ENCODE measurements at places on chromosomes 2 and 18. TPM values are rescaled to one million over a fixed set of nuclear protein-coding genes. Genes with fewer than 3 reads are reported as not detected.
A peak's percentile ranks its signal among the peaks of the same experiment; 100 is the strongest.

- H3K27ac ChIP-seq = no peak overlapping the region
- no peak overlapping the region for H3K4me3 ChIP-seq
- no peak for DNase-seq
- no peaks in the 10 kb centered on the region for H3K36me3 ChIP-seq
- H3K27me3 ChIP-seq = peaks cover 50% of the 10 kb centered on the region
- H3K4me1 ChIP-seq = peaks cover 4% of the 10 kb centered on the region
Observed at GRCh38 chr2:205929246-205929942, 156.6 kb downstream of the INO80D start.

- no peaks in the 10 kb centered on the region for H3K36me3 ChIP-seq
- no peaks in the 10 kb centered on the region for H3K27me3 ChIP-seq
- no peak for DNase-seq
- H3K27ac ChIP-seq = no peak overlapping the region
- H3K4me1 ChIP-seq = no peaks in the 10 kb centered on the region
Observed at GRCh38 chr2:59425247-59425646, 1128.2 kb downstream of the BCL11A start.

- H3K27me3 ChIP-seq = peaks cover 10% of the 10 kb centered on the region
- DNase-seq = no peak
Observed at GRCh38 chr2:215861607-215862350, 151.6 kb downstream of the MREG start.

- no peaks in the 10 kb centered on the region for H3K27me3 ChIP-seq
- DNase-seq = no peak
- no peaks in the 10 kb centered on the region for H3K4me1 ChIP-seq
- H3K4me3 ChIP-seq = no peak overlapping the region
Observed at GRCh38 chr2:16900405-16901025, 234.9 kb upstream of the CYRIA start.

The RAMP1 gene
- 3.9 TPM for total RNA-seq

DNA sequence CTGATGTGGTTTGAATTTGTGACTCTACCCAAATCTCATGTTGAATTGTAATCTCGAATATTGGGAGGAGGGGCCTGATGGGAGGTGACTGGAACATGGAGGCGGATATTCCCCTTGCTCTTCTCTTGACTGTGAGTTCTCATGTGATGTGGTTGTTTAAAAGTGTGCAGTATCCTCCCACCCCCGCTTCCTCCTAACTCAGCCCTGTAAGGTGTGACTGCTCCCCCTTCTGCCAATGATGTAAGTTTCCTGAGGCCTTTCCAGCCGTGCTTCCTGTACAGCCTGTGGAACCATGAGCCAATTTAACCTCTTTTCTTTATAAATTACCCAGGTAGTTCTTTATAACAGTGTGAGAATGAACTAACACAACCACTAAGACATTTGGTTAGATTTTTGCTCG is 458.4 kb downstream of the THSD7B start:
- H3K36me3 ChIP-seq = no peaks in the 10 kb centered on the region
- DNase-seq = no peak
- no peaks in the 10 kb centered on the region for H3K27me3 ChIP-seq
- no peak overlapping the region for H3K27ac ChIP-seq

DNA sequence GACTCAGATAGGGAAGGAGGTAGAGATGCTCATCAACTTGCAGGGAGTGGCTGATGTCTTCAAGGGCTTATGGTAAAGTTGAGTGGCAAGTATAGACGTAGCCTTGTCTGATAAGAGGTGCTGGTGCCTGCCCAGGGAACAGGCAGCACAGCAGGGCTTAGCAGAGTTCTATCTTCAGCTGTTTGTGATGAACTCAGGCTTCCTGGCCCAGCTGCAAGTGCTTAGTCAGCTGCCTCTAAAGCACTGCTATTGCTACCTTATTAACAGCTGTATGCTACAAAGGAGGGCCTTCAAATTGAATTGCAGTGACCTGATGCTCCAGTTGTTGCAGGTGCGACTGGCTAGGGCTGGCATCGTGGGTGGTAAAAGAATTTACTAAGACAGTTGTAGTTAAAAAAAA is 82.1 kb downstream of the TSN start:
- no peaks in the 10 kb centered on the region for H3K36me3 ChIP-seq
- H3K4me1 ChIP-seq = no peaks in the 10 kb centered on the region
- H3K4me3 ChIP-seq = no peak overlapping the region
- H3K27ac ChIP-seq = no peak overlapping the region
- no peak for DNase-seq

DNA sequence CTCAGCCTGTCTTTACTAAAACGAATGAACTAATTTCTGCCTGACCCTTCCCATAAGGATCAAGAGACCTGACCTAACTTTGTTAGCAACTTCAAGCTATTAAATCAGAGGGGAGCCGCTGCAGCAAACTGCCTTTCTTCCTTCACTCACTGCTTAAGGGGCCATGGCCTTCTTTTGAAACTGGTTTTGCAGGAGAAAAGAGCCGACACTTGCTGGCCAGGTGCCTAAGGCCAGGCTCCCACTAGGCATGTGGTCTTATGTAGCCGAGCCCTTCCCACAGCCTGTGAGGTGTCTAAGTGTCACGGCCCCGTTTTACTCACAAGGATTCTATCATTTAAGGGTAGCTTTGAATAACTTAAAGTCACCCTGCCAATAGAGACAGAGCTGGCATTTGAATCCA is 130.8 kb downstream of the ZNF236 start:
- no peak overlapping the region for H3K4me3 ChIP-seq
- DNase-seq = no peak
- peaks cover 32% of the 10 kb centered on the region for H3K4me1 ChIP-seq
- H3K27ac ChIP-seq = no peak overlapping the region

- no peak overlapping the region for H3K27ac ChIP-seq
- DNase-seq = no peak
- no peaks in the 10 kb centered on the region for H3K27me3 ChIP-seq
- H3K4me1 ChIP-seq = no peaks in the 10 kb centered on the region
Observed at GRCh38 chr2:59223742-59224141, 982.6 kb upstream of the FANCL start.

- peaks cover 1% of the 10 kb centered on the region for H3K36me3 ChIP-seq
- no peak overlapping the region for H3K4me3 ChIP-seq
- DNase-seq = no peak
- peaks cover 19% of the 10 kb centered on the region for H3K4me1 ChIP-seq
- no peak overlapping the region for H3K27ac ChIP-seq
- no peaks in the 10 kb centered on the region for H3K27me3 ChIP-seq
Observed at GRCh38 chr2:134426721-134427120, 172.8 kb downstream of the MGAT5 start.

DNA sequence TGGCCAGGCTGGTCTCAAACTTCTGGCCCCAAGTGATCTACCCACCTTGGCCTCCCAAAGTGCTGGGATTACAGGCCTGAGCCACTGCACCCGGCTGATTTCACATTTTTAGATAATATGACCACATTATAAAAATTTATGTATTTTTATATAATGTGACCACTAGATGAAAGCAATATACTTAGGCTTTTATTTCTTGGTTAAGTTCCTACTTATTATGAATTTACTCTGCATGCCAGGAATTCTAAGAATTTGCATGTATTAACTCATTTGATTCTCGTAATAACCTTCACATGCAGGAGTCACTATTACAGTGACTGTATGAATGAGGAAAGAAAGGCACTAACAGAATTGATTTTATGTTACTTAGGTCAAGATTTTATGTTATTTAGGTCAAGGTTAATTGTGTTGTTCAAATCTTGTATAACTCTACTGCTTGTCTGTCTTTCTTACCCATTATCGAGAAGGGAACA is 25.6 kb upstream of the CASP8 start:
- H3K4me1 ChIP-seq = peaks cover 52% of the 10 kb centered on the region
- H3K27ac ChIP-seq = peak overlapping the region; percentile 98
- no peaks in the 10 kb centered on the region for H3K27me3 ChIP-seq
- peaks cover 37% of the 10 kb centered on the region for H3K36me3 ChIP-seq
- peak overlapping the region; percentile 96 for H3K4me3 ChIP-seq
- DNase-seq = no peak

- no peaks in the 10 kb centered on the region for H3K36me3 ChIP-seq
- no peak overlapping the region for H3K4me3 ChIP-seq
- no peak overlapping the region for H3K27ac ChIP-seq
- peaks cover 13% of the 10 kb centered on the region for H3K27me3 ChIP-seq
- no peak for DNase-seq
Observed at GRCh38 chr2:42829671-42830440, 37.5 kb upstream of the HAAO start.

GRCh38 chr2:230759481-230760167 is 47.0 kb downstream of the CAB39 start:
- peaks cover 63% of the 10 kb centered on the region for H3K36me3 ChIP-seq
- no peak overlapping the region for H3K4me3 ChIP-seq
- H3K27me3 ChIP-seq = no peaks in the 10 kb centered on the region
- H3K27ac ChIP-seq = peak overlapping the region; percentile 49
- DNase-seq = no peak
- peaks cover 58% of the 10 kb centered on the region for H3K4me1 ChIP-seq

DNA sequence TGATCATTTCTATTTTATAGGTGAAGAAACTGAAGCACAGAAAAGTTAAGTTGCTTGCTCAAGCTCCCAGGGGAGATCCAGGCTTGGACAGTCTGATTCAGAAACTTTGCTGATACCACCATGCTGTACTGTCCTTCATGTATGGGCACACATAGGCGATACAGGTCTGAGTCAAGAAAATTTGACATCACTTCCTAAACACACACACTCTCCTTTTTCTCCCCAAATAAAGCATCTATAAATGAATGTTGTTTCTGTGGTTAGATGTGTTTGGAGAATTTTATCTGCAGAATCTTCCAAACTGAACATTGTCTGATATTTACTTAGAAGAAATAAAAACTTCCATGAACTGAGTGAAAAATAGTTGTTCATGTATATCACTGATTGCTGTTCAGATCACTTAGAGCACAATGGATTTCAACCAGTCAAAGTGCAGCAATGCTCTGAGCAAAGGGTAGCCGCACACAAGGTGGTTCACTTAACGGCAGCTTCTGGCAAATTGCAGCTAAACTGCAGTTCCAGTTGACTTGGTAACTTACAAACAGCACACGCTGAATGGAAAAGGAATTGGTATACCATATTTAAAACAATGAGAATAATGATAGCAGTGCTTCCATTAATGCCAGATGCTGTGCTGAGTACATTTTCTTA is 10.0 kb upstream of the AGFG1 start:
- H3K4me3 ChIP-seq = no peak overlapping the region
- H3K4me1 ChIP-seq = peaks cover 63% of the 10 kb centered on the region
- no peaks in the 10 kb centered on the region for H3K27me3 ChIP-seq
- no peak for DNase-seq
- peak overlapping the region; percentile 63 for H3K27ac ChIP-seq

DNA sequence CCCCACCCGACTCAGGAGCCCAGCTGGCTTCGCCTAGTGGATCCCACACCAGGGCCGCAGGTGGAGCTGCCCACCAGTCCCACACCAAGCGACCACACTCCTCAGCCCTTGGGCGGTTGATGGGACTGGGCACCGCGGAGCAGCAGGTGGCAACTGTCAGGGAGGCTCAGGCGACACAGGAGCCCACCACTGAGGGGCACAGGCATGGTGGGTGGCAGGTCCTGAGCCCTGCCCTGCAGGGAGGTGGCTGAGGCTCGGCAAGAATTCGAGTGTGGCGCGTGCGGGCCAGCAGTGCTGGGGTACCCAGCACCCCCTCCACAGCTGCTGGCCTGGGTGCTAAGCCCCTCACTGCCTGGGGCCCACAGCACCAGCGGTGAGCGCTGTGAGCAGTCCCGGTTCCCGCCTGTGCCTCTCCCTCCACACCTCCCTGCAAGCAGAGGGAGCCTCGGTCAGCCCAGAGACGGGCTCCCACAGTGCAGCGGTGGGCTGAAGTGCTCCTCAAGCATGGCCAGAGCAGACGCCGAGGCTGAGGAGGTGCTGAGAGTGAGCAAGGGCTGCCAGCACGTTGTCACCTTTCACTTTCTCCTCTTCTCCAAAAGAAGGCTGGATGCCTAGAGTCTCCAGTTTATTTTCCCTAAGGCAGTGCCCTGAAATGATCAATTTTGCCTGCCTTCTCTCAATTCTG is 1440.7 kb upstream of the ZEB2 start:
- H3K27ac ChIP-seq = no peak overlapping the region
- H3K27me3 ChIP-seq = no peaks in the 10 kb centered on the region
- no peaks in the 10 kb centered on the region for H3K4me1 ChIP-seq
- DNase-seq = no peak
- H3K36me3 ChIP-seq = no peaks in the 10 kb centered on the region

DNA sequence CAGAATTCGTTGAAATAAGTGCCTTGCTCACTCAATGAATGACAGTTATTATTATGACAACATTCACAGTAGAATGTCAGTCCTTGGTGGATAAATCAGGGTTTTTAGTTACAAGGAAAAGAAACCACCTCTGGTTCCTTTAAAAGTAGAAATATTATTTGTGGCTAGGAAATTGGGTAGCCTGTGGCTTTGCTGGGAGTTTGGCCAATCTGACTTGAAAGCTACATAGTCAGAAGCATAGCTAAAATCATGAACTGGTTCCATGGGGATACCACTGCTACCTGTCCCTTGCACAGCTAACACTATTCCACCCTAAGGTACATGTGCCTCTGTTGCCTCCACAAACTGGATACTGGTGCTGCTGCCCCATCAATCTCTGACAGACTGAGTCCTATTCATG is 12.8 kb upstream of the SMCHD1 start:
- no peaks in the 10 kb centered on the region for H3K27me3 ChIP-seq
- peaks cover 38% of the 10 kb centered on the region for H3K4me1 ChIP-seq
- H3K4me3 ChIP-seq = no peak overlapping the region
- DNase-seq = no peak
- no peak overlapping the region for H3K27ac ChIP-seq
- H3K36me3 ChIP-seq = peaks cover 10% of the 10 kb centered on the region

DNA sequence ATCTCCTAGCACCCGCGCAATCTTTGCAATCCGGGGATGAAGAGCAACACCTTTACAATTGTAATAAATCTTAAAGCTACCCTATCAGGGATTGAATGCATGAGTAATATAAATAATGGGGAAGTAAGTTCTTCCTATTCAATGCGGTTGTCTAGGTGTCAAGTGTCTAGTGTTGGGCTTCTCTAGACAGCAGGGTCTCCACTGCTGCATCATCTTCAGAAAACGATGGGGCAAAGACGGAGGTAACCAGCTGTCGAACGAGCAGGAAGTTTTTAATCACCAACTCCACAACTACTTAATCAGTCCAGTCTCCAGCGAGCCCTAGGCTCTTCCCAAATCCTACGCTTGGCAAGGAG is 573 bp downstream of the STAM2 start:
- DNase-seq = no peak
- H3K4me3 ChIP-seq = peak overlapping the region; percentile 97
- peaks cover 8% of the 10 kb centered on the region for H3K36me3 ChIP-seq
- peaks cover 24% of the 10 kb centered on the region for H3K4me1 ChIP-seq

- peaks cover 27% of the 10 kb centered on the region for H3K27me3 ChIP-seq
- no peaks in the 10 kb centered on the region for H3K4me1 ChIP-seq
- DNase-seq = no peak
- H3K36me3 ChIP-seq = no peaks in the 10 kb centered on the region
- no peak overlapping the region for H3K27ac ChIP-seq
- no peak overlapping the region for H3K4me3 ChIP-seq
Observed at GRCh38 chr2:70938586-70938950, 2.9 kb downstream of the ATP6V1B1 start.

DNA sequence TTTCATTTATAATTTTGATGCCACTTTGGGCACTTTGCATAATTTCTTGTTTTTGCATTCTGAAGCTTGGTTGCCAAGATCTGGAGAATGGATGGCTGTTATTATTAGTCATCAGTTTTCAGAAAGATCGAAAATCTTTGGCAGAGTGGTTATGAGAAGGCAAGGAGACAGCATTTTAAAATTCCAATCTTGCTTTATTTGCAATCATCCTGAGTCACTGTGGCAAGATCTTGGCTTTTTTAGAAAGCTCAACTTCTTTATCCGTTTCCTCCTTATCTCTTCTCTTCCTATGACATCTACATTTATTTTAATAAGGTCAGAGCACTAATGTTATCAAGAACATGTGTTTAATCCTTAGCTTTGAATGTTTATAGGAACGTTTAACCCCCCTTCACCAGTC is 31.1 kb upstream of the EIF2AK3 start:
- H3K36me3 ChIP-seq = no peaks in the 10 kb centered on the region
- no peaks in the 10 kb centered on the region for H3K4me1 ChIP-seq
- H3K27me3 ChIP-seq = peaks cover 2% of the 10 kb centered on the region
- no peak overlapping the region for H3K4me3 ChIP-seq
- H3K27ac ChIP-seq = no peak overlapping the region
